ENCODE measurements at places on chromosomes 7 and 10.
A peak's percentile ranks its signal among the peaks of the same experiment; 100 is the strongest.

DNA sequence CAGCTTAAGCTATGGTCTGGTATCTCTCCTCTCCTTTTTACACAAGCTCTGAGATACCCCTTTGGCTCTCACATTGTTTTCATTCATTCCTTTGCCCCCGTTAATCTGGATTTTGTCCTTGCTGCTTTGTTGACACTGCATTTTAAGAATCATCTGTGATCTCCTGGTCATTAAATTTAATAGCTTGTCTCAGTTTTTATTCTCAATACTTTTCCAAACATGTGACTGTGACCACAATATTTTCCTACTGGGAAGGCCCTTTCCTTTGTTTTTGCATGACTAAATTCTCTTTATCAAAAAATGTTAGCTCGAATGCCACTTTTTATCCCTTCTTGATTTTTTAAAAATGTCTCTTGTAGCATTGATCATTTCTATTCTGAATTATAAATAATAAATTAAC lies 171.2 kb downstream of the SUGCT start:
- DNase-seq = no peak

- DNase-seq = no peak
Observed at GRCh38 chr7:158453663-158454062, 134.0 kb downstream of the PTPRN2 start.

DNA sequence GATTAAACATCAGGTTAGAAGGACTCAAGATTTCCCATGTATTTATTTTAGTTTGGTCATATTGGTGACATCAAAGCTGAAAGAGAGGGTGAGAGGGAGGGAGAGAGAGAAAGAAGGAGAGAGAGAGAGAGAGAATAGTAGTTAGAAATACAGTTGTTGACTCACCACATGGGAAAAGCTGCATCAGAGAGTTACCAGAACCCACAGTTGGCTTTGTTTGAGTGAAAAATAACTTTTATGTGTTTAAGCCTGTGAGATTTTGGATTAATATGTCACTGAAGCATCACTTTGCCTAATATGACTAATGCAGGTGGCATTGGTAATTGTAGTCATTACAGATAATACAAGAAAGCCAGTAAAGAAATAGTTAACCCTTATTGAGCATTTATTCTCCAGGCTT lies 303.9 kb downstream of the REEP3 start:
- DNase-seq = no peak

GRCh38 chr10:59628456-59628855 lies 81.2 kb downstream of the SLC16A9 start:
- no peak for DNase-seq

- no peak for DNase-seq
Observed at GRCh38 chr7:9091282-9091681, 657.9 kb downstream of the NXPH1 start.

GRCh38 chr10:46270086-46270811 lies 16.5 kb upstream of the ANTXRL start:
- no peak for DNase-seq

- DNase-seq = no peak
Observed at GRCh38 chr10:90743291-90743690, 114.5 kb downstream of the HTR7 start.

DNA sequence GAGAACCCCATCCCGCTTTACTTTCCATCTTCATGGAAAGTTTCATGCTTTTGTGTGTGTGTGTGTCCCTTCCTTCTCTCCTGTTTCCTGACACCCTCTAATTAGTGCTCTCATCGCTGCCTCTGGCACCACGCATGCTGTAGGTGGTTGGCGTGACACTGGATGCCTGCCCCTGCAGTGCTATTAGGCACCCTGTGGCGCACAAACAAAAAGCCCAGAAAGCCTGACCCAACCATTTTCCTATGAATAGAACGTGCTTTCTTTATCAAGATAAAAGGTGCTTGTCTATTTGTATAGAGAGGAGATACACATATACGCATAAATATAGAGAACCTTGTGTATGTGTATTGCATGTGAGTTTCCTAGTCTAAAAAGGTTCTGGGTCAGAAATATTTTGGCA lies 120.8 kb upstream of the CDCA7L start:
- DNase-seq = no peak

- no peak for DNase-seq
Observed at GRCh38 chr7:66330961-66331360, 125.8 kb downstream of the TPST1 start.

DNA sequence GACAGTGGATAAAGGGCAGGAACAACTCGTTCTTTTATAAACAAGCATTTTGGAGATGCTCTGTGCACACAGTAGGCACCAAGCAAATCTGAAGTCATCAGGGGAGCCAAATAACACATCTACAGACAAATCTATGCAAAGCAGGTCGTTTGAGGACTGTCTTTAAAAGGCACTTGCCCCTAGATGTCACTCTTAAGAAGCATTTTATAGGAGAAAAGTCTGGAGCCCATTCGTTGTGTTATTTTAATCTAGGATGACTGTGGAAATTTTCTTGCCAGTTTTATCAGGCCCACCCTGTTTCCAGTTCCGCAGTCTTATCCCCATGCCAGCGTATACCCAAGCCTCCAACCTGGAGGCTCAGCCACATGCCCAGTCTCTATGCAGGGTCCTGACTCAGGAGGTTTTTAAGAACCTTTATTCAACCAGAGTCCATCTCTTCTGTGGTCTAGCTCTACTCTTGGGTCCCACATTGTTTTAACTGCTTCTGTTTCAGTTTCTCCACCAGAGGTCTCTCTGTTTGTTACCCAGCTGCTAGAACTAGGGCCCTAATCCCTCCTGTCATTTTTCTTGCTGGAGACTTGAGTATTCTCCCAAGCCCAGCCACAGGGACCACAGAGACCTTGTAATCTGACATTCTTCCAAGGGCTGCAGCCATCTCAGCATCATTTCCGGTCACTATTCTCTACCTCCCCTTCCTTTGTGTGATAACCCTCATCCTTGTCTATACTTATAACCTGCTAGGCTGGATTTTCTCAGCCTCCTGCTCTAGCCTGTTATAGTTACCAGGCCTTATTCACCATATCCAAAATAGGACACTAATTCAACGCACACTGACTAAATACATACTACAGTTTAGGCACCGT lies 26.7 kb downstream of the PIK3CG start:
- DNase-seq = peak; percentile 74

DNA sequence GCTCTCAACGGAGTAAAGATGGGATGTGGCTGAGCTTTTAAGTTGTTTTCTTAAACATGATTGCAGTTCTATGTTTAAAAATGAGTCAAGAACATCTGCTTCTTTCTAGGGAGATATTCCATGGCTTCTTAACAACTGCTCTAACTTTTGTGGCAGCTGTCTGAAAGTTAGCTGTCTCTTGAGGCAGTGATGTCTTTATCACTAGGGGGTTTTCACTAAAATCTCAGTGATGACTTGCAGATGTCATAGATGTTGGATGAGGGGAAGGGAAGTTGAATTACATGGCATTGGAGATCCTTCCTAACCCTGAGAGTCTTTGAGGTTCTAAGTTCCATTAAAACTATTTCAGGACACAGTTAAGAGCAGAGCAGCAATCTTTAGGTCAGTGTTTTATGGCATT lies 43.5 kb downstream of the PRKG1 start:
- no peak for DNase-seq

- DNase-seq = no peak
Observed at GRCh38 chr7:132291481-132291880, 284.8 kb downstream of the PLXNA4 start.

DNA sequence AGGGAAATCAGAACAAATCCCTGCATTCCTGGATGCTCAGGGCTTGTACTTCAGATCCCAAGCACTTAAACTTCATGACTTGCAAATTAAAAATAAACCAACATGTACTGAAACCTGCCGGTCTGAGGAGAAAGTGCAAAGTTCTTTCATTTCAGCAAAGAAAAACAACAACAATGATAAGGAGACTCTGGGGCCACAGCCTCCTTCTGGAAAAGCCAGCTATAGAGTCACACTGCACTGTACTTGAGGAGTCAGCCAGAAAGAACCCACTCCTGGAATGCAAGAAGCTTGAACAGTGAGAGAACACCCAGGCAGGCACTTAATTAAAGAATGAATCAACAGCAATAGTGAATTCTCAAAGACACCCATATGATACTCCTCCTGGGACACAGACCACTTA lies 49.7 kb upstream of the TM9SF3 start:
- DNase-seq = no peak

- DNase-seq = no peak
Observed at GRCh38 chr10:11019724-11020547, 2.3 kb downstream of the CELF2 start.

- no peak for DNase-seq
Observed at GRCh38 chr7:132430861-132431822, 145.1 kb downstream of the PLXNA4 start.

DNA sequence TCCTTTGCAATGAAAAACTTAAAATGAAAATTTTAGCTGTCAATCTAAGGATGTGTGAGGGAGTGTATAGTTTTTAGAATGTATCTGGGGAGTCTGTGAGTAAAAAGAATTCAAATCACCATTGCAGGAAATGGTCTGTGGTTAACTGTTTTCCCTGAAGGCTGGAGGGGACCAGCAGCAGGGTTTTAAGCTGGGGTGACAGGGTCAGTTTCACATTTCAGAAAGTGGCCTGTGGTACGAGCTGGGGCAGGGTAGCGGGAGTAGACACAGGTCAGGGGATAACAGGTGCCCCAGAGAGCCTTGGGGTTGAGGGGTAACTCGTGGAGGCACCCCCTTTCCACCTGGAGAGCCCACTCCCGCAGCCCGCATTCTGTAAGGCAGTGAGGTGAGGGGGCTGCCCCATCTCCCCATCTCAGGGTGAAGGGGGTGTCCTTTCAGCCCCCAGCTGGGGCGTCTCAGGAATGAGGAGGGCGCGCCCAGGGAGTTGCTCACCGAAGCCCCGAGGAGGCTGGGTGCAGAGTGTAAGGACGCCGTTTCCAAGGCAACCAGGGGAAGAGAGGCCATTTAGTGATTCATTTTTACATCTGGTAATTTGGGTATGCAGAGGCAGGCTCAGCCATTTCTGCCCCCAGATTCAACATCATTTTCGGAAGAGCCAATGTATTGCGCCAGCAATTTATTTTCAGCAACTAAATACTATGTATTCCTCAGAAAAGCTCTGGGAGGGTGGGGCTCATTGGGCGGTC lies 168.9 kb downstream of the SLIT1 start:
- DNase-seq = no peak

Data from spinal cord (tissue), 10 donors.